ENCODE measurements at places on chromosomes 1 and 21.
A peak's percentile ranks its signal among the peaks of the same experiment; 100 is the strongest.

GRCh38 chr21:45957981-45958600 lies 23.5 kb upstream of the COL6A1 start:
- DNase-seq: no peak

- no peak for DNase-seq
These were observed 22.0 kb upstream of the SLC26A9 start for GRCh38 chr1:205965036-205965884.

- no peak for DNase-seq
These were observed 188.4 kb downstream of the CLIC6 start for GRCh38 chr21:34857122-34857713.

GRCh38 chr1:10387677-10388386 lies 11.0 kb upstream of the PGD start:
- peak; percentile 13 for DNase-seq

DNA sequence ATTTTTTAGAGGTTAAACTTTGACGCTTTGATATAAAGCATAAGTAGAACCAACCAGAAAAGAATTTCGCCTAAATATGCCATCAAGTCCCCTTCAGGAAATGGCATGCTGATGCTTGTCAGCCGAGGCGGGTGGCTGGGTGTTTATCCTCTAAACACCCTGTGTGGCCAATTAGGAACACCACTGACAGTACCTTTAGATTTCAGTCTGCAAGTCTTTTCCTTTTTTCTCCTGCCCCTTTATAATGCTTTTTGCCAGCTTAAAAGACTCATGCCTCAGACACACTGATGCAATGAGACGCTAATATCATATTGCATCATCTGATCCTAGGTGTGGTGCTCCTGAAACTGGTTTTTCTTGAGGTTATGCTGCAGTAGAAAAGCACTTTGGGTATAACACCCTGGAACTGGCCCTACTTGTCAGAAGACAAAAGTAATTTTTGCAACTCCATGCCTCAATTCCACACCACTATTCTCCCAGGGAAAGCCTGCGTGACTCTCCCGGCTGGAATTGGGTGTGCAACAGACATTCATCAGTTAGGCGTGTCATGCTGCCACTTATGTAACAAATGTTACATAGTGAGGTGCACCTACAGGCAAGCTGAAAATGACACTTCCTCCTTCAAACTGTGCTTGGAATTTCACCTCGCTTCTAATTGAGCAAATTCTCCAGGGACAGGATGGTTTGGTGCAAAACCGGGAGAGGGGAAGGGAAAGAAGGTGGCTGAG lies 2.0 kb upstream of the RCC2 start:
- no peak for DNase-seq

DNA sequence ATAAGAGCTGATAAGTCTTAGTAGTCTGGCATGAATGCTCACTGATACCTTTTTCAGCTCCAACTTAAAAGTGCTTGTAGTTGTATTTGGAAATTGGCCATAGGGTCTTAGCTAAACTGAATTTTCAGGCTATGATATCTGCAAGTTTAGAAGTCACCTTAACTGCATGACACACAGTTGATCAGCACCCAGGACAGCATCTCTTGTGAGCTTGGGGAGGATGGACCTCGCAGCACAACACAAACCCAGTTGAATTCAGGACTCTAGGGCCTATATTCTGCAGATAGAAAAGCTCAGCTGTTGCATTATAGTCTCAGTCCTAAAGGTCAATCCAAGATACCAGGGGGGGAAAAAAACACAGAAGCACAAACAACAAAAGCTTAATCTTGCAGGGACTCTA lies 394.3 kb downstream of the KCNH1 start:
- no peak for DNase-seq

GRCh38 chr1:14539309-14539708 lies 59.2 kb upstream of the KAZN start:
- DNase-seq: no peak

- DNase-seq: peak; percentile 24
These were observed 333.6 kb upstream of the CAMK1G start for GRCh38 chr1:209249785-209250440.

GRCh38 chr1:230766318-230766717 lies 19.1 kb downstream of the CAPN9 start:
- DNase-seq: no peak

- DNase-seq: no peak
These were observed 40.9 kb downstream of the SMYD2 start for GRCh38 chr1:214321705-214322453.

- no peak for DNase-seq
These were observed 44.5 kb downstream of the RPL5 start for GRCh38 chr1:92876351-92876750.

DNA sequence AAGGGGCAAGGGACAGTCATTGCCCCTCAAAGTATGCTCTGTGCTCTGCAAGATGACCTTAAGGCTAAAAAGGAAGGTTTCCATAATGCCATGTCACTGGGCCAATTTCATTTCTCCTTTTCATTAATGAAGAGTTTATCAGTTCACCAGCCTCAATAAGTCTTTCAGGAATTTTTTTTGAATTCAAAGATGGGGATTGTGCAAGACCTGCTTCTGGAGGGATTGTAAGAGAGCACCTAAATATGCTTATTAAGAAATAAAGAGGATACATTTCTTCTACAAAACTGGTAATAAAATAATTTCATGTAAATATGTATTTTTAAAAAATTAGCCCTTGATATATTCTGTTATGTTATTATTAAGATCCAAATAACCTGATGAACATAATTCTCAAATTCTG lies 86.8 kb upstream of the RGS4 start:
- DNase-seq: no peak

DNA sequence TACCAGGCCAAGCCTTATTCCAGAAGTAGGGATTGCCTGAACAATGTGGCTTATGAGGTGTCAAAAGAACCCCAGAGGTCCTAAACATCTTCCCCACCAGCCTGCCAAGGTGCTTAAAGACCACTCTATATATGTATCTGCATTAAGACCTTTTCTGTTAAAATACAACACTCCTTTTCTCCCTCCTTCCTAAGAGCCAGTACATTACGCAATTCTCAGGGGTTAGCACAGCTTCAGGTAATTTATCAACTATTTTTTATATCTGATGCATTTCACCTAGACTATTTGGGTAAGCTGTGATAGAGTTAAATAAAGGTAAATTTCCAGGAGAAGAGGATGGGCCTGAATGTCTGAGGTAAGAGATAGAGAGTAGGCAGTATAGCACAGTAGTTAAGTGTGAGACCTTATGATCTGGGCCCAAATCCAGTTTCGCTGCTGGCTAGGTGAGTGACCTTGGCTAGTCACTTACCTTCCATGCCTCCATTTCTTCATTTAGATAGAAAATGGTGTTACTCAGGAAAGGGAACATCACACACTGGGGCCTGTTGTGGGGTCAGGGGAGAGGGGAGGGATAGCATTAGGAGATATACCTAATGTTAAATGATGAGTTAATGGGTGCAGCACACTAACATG lies 5.1 kb upstream of the CCN1 start:
- no peak for DNase-seq

- DNase-seq: peak; percentile 62
These were observed 36.4 kb upstream of the BCL9 start for GRCh38 chr1:147504801-147505311.

DNA sequence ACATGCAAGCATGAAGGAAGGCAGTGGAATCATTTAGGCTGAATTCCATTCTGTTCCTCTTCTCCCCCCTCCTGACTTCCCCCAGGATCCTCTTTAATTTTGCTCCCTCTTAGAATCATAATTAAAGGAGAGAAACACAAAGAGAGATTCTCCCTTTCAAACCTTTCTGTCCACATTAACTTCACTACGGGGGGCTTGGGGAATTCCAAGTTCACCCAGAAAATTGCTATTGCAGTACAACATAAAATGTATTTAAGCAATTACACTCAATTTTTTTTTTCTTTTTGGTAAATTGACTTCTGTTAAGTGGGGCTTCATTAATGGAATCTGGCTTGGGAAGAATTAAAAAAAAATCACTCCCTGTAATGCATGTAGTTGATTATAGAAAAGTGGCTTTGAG lies 13.4 kb upstream of the HMGB4 start:
- no peak for DNase-seq

DNA sequence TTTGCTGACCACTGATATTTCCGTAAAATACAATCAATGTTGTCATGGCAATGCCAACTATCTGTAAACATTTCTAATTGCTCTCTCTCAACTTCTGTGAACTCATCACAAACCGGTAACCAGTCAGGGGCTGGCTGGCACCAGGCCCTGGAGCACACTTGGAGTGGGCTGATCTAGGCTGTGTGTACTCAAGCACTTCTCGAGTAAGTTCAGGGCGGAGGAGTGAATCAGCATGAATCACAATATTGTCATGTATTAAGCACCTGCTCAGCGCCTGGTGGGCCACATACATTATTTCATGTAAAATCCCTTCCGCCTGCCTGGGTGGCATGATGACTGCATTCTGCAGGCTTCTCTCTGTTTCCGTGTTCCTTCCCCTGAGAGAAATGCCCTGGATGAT lies 212.4 kb downstream of the FOXD2 start:
- no peak for DNase-seq

Data from retina (tissue), 1 donor.